Kidney (tissue), 22 donors: ENCODE measurements at places on chromosomes 7 and 10. TPM values are rescaled to one million over a fixed set of nuclear protein-coding genes. Genes with fewer than 3 reads are reported as not detected.

DNA sequence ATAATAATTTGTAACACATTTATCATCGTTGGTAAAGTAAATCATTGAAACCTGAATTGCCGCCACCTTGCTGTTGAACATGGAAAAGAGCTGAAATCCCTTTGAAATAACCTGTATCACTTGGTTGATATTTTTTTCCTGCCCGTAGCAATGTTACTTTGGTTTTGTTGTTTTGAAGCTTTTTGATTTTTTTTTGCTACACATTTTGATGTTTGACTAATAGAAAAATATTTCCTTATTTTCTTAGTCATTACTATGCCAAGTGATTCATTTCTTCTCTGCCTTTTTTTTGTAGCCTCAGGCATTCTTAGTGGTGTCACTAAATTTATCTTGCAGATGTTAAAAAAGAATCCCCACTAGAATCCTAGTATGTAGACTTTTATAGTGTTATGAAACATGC, 235.1 kb upstream of the MEOX2 start:
- no peaks in the 10 kb centered on the region for H3K27me3 ChIP-seq
- no peaks in the 10 kb centered on the region for H3K4me1 ChIP-seq
- H3K27ac ChIP-seq, result no peak overlapping the region

GRCh38 chr7:7438851-7439250, 96.8 kb downstream of the COL28A1 start:
- no peak for DNase-seq
- H3K27ac ChIP-seq, result no peak overlapping the region
- no peaks in the 10 kb centered on the region for H3K27me3 ChIP-seq
- no peak overlapping the region for H3K4me3 ChIP-seq

DNA sequence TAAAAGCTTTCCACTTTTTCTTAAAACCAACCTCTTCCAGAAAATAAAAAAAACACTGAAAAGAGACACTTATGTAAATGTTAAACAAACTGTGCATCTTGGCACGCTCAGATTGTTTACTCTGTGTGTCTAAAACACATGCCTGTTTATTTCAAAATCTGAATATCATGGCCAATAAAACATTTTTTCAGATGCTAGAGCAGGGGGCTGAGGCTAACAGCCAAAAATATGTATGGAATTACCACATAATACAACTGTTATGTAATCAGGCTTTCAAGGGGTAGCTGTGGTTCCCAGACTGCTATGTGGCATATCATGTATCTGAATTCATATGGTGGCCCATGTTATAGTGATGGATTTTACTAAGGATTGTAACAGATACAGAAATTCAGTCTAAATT, 130.4 kb downstream of the HIBADH start:
- no peak overlapping the region for H3K4me3 ChIP-seq
- H3K27ac ChIP-seq, result no peak overlapping the region
- H3K27me3 ChIP-seq, result no peaks in the 10 kb centered on the region

The CALY gene
- polyA plus RNA-seq, result 0.54 TPM

The CASTOR2 gene
- polyA plus RNA-seq, result 0.71 TPM
